ENCODE measurements at places on chromosomes 4 and X.

GRCh38 chr4:55068522-55068921 lies 56.9 kb downstream of the KDR start:
- H3K27ac ChIP-seq = no peak overlapping the region
- H3K27me3 ChIP-seq = peaks cover 31% of the 10 kb centered on the region
- no peaks in the 10 kb centered on the region for H3K4me1 ChIP-seq
- no peak overlapping the region for H3K4me3 ChIP-seq
- no peak for DNase-seq
- no peaks in the 10 kb centered on the region for H3K36me3 ChIP-seq

DNA sequence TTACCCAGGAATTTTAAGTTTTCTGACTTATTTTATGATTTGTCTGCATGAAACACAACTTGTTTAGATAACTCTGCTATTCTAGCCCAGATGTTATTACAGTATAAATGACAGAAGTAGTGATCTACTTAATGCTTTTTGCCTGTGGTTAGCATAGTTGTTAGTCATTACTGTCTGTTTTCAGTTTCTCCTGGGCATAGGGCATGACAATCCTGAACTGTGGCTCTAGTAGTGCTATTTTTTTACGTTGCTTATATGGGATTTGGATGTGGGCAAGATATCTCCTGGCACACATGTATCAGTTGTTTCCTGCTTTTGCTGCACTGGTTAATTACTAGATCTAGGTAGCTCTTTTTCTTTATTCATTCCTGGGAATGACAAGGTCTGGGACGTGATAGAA lies 1005.8 kb downstream of the PCDH18 start:
- DNase-seq = no peak
- H3K4me3 ChIP-seq = no peak overlapping the region
- no peak overlapping the region for H3K27ac ChIP-seq
- H3K27me3 ChIP-seq = no peaks in the 10 kb centered on the region

- no peaks in the 10 kb centered on the region for H3K27me3 ChIP-seq
- H3K36me3 ChIP-seq = no peaks in the 10 kb centered on the region
- H3K27ac ChIP-seq = no peak overlapping the region
- H3K4me1 ChIP-seq = peaks cover 8% of the 10 kb centered on the region
- H3K4me3 ChIP-seq = no peak overlapping the region
- DNase-seq = no peak
Measured at GRCh38 chr4:113997206-113997605, 17.8 kb upstream of the ARSJ start.

- H3K4me1 ChIP-seq = peaks cover 3% of the 10 kb centered on the region
- no peaks in the 10 kb centered on the region for H3K36me3 ChIP-seq
- H3K27ac ChIP-seq = no peak overlapping the region
- peak overlapping the region; percentile 78 for H3K4me3 ChIP-seq
- peaks cover 3% of the 10 kb centered on the region for H3K27me3 ChIP-seq
Measured at GRCh38 chrX:47623540-47624027, 3.9 kb upstream of the SYN1 start.

DNA sequence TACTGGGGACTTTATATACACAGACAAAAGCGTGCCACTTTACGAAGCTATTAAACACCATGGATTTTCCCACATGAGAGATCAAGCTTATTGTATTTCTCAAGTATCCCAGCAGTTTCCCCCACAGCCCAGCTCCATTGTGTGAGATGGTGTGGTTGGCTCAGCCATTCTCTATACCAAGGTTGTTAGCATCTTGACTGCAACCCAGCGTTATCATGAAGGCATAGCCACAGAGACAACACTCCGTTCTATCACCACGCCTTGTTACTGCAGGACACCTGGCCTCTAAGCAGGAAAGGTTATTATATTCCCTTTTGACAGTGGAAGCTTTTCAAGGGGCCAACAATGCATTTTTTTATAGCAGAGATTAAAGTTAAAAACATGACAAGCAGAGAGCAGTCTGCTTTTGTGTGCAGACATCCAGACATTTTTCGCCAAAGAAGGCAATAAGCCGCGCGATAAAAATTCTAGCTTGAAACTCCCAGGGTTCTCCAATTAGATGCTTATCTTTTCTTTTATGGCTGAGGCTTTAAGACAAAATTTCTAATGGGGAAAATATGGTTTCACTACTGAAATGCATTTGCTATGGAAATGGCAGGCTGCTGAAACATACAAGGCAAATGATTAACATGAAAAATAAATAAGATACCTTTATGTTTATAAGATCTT lies 206.1 kb downstream of the MID1 start:
- H3K36me3 ChIP-seq = no peaks in the 10 kb centered on the region
- no peaks in the 10 kb centered on the region for H3K27me3 ChIP-seq
- peaks cover 17% of the 10 kb centered on the region for H3K4me1 ChIP-seq
- no peak overlapping the region for H3K27ac ChIP-seq
- no peak for DNase-seq
